ENCODE measurements at places on chromosomes 6 and 20.
A peak's percentile ranks its signal among the peaks of the same experiment; 100 is the strongest.

DNA sequence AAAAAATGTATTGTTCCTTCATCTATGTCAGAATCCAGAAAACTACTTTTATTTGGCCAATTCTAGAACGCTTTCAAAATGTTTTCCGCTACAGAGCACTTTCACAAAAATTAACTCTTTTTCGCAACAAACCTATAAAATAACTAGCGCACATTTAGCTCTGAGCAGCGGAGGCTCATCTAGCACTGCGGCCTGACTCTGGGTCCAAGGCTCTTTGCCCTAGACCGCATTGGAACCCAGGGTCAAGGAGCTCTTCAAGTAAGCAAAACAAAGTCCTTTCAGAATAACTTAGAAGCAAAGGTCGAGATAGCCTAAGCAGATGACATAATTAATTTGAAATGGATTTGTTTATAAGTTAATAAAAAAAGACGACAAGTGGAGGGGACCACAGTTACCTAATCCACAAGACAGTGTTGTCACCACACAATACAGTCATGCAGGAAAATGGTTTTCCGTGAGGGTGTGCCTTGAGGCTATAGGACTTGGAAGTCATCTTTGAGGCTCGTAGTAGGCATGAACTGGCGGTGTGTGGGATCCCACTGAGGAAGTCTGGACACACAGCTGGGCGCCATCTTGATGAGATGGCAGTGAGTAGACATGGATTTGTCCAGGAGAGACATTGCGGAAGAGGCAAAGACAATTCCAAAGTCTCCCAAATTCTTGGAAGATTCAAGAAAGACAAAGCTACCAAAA is 29.2 kb upstream of the IRF4 start:
- no peak for DNase-seq

GRCh38 chr20:58690396-58691135 is 2.0 kb upstream of the NPEPL1 start:
- no peak for DNase-seq

GRCh38 chr6:87220997-87221396 is 65.6 kb downstream of the ZNF292 start:
- DNase-seq: no peak

GRCh38 chr20:1332749-1333300 is 3.9 kb upstream of the SDCBP2 start:
- DNase-seq: no peak

GRCh38 chr6:165184192-165184979 is 125.0 kb downstream of the C6orf118 start:
- no peak for DNase-seq

DNA sequence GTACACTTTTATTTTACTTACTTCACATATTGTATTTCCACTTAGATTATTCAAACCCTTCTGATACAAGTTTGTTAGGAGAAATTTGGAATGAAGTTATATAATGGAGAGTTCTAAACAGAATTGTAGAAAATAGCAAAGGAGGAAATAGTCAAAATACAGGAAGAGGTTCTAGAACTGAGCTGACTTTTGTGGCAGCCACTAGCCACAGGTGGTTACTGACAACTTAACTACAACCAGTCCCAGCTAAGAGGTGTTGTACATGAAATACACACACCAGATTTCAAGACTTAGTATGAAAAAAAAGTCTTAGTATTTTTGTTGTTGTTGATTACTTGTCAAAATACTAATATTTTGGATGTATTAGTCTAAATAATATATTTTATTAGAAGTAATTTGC is 727.4 kb upstream of the CITED2 start:
- DNase-seq: no peak

- no peak for DNase-seq
These were observed 396.1 kb downstream of the PLCB1 start for GRCh38 chr20:8527998-8528723.

DNA sequence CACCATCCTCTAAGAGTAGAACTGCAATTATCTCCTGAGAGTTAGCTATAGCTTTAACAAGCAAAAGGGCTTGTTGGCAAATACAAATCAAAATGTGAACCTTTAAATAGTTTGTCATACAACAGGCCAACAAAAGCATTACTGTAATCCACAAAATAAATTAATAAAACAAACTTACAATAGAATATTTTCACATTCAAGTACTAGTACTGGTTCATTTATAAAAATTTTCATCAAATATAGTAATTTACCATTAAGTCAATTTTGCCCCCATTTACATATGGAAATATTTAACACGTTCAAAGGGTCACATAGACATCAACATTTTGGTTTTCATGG is 9.4 kb downstream of the RBM39 start:
- no peak for DNase-seq

DNA sequence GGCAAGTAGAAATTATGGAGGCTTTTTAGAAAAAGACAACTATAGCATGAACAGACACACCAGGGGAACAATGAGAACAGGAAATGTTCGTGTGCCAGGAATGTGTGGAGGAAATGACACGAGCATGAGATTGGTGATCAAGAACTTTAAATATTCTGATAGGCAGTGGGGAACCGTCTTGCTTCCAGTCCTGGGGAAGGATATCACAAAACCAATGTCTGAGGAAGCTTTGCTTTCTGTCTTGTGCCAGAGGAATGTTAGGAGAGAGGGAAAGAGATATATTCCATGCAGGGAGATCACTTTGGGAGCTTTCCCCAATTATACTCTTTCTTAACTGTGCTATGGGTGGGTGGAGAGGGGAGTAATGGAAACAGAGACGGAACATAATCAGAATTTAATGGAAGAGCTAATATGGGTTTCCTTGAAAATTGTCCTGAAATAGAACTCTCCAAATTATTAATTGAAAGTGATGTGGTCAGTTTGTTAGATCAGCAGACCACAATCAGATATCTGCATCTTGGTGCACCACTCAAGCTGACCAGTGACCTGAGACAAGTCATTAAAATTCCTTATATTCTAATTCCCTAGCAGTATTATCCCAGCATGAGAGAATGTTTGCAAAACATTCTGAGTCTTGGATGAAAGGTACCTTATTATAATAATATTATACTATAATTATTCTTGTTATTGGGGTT is 178.2 kb downstream of the SOX4 start:
- DNase-seq: no peak

DNA sequence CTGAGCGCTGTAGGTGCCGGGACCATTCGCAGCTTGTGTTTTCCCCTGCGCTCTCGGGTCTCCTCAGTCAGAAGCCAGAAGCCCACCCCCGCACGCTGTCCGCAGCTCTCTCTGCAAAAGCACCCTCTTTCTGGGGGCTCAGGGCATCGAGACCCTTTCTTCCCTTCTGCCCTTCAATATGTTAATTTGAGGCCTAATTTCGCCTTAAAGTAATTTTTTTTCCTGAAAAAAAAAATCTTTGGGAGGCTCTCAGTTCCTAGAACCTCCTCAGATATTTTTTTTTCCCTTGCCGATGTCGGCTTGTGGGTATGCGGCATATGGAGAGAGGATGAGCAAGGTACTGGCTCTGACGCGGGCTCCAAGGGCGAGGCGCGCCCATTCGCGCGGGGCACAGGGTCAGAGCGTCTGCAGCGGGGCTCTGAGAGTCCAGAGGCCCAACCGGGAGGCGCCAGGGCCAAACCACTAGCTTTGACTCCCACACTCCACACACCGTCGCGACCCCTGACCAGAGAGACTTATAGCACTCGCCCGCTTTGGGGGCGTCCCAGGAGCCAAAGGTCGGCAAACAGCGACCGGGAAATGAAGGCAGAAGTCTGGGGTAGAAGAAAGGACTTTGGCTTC is 893 bp downstream of the PRDM13 start:
- DNase-seq: no peak

- DNase-seq: peak; percentile 69
These were observed 1.2 kb upstream of the C6orf62 start for GRCh38 chr6:24720131-24720603.

DNA sequence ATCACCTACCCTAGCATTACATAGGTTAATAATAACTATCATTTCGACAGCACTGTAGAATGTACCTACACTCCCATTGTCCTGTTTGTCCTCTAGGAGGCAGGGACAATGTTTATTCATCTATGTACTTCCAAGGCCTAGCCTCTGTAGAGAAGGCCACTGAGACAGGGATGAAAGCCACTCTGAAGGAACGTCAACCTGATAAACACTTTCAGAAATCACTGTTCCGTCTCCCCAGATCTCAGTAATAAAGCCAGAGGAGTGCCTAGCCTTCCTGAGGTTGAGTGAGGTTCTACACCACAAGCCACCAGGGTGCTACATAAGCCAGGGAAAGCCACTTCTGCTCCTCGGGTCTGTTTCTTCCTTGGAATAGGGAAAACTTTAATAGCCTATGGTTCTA is 44.8 kb downstream of the POPDC3 start:
- DNase-seq: no peak

- DNase-seq: no peak
These were observed 18.4 kb upstream of the SPAG4 start for GRCh38 chr20:35597186-35597585.

GRCh38 chr6:78908621-78909020 is 41.3 kb downstream of the IRAK1BP1 start:
- no peak for DNase-seq

DNA sequence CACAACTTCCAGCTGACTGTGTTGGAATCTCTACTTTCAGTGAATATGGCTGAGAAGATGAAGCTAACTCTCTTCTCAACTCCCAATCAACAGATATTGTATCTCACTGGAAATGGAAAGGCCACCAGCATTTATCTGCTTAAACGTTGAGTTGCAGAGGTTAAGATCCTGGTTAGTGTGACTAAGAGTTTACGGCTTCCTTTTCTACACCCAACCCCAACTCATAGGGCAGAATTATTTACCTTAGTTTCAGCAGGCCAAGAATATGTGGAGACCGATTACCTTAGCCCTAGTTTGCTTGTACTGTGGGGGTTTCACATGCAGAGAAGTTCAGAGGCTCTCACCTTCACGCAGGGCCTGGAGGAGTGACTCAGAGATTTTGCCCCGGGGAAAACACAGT is 1026.6 kb downstream of the EYS start:
- DNase-seq: no peak

GRCh38 chr6:71466362-71466761 is 177.8 kb downstream of the OGFRL1 start:
- no peak for DNase-seq

GRCh38 chr6:90297115-90297866 is 648 bp upstream of the BACH2 start:
- DNase-seq: no peak

DNA sequence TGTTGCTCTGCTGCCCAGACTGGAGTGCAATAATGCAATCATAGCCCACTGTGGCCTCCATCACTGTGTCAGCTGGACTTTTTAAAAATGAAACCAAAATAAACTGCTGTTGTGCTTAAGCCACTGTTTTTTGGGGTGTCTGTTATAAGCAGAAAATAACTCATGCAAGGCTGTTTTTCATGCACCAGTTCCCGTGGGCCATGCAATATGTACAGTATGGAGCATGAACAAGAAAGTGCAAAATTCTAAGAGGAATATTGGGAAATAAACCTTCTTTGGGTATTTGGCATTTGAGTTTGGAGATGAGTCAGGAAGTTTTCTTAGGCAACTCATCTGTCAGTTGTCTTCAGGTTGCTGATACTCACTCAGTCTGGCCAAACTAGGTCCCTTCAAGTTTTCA is 14.9 kb upstream of the ZFAND3 start:
- DNase-seq: no peak

DNA sequence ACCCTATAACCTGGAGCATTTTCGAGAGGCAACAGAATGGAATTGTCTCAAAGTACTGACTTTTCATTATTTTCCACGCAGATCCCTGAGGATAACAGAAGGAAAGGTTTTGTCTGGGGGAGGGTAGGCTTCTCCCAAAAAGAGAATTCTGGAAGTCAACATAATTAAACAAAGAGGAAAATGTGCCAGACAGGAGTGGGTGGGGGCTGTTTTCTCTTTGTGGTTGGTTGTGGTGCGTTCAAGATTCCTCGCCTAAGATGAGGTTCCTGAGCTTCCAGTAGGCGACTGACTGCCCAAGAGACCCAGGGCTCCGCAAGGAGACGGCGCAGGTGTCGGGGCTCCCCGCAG is 70.4 kb downstream of the SOX4 start:
- DNase-seq: no peak

DNA sequence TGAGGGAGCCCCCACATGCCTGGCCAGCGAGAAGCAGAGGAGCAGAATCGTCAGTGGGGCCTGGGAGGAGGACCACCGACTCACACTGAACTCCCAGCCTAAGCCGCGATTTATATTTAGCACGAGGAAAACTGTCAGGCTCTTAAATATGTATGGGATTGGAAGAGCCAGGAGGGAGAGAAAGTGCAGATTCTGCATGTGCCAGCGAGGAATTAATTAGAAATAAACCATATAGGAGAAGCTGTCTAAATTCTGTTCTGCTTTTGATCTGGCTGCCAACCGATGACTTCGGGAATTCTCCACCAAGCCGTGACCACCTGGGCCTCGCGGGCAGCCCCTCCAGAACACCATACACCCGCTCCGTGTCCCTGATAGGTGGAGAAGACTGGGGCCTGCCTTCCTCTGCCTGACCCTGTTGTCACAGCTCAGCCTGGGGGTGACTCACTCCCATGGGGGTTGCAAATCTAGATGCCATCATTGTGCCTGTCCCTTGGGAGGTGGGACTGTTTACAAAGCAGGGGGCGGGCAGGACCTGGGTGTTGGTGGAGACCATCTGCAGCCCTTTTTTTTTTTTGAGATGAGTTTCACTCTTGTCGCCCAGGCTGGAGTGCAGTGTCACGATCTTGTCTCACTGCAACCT is 91.1 kb upstream of the PMEPA1 start:
- no peak for DNase-seq

- DNase-seq: no peak
These were observed 329.1 kb downstream of the LAMA2 start for GRCh38 chr6:129212081-129212480.

DNA sequence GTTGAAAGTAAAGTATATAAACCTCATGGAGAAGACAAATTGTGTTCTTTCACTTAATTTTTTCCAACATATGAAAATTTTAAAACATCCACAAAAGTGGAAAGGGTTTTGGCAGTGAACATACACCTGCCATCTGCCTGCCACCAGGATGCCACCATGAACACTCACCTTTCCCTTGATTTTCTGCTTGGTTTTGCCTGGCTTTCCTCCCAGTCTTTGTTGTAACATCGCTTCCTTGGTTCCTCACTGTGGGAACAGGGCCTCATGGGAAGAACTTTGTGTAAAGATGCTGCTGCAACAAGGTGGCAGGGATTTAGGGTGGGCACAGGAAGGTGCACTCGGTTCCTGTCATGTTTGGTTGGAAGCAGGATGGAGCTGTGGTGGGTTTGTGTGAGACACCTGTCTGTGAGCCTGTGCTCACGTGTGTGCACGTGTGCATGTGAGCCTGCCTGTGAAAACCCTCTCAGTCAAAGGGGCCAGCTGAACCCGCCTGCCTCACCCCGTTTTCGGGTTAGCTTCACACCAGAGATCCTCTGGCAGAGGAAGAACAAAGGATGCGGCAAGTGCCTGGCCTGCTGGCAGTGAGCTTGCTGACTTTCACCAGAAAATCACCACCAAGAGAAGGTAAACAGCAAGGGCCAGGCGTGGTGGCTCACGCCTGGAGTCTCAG is 11.0 kb upstream of the RBM38 start:
- no peak for DNase-seq

DNA sequence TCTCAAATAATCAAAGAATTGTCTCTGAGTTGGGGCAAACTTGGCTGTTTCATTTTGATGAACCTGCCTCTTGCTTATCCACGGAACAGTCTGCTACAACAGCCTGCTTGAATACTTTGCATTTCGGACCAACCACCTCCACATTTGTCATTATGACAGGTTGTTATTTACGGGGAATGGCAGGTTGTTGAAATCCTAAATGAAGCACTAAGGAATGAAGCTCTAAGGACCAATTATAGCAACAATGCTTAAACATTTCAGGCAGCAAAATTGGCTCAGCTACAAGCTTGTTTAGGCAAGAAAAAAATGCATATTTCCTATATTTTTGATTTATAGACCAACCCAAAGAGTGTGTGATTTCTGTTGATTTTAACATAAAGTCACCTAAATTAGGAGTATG is 84.5 kb downstream of the MAP3K7 start:
- DNase-seq: no peak

All from stimulated activated CD4-positive, alpha-beta T cell treated with anti-CD3 and anti-CD28 coated beads, Interleukin-2, amount 100 ng/mL, for 48 hours (primary cell).